ENCODE measurements at places on chromosomes 4 and X.

GRCh38 chr4:1057403-1057745 is 45.9 kb downstream of the FGFRL1 start:
- DNase-seq, result no peak

- DNase-seq, result no peak
Measured at GRCh38 chr4:8472689-8473197, 32.2 kb downstream of the TRMT44 start.

- no peak for DNase-seq
Measured at GRCh38 chr4:74440356-74440755, 4.6 kb upstream of the AREG start.

DNA sequence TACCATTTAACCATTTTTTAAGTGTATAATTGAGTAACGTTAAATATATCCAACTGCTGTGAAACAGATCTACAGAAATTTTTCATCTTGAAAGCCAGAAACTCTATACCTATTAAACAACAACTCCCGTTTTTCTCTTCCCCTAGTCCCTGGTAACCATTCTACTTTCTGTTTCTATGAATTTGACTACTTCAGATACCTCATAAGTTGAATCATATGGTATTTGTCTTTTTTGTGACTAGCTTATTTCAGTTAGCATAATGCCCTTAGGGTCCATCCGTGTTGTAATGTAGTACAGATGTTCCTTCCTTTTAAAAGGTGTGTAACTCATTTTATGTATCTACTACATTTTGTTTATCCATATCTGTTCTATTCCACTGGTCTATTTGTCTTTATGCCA is 48.7 kb downstream of the STAG2 start:
- DNase-seq, result peak; percentile 3

DNA sequence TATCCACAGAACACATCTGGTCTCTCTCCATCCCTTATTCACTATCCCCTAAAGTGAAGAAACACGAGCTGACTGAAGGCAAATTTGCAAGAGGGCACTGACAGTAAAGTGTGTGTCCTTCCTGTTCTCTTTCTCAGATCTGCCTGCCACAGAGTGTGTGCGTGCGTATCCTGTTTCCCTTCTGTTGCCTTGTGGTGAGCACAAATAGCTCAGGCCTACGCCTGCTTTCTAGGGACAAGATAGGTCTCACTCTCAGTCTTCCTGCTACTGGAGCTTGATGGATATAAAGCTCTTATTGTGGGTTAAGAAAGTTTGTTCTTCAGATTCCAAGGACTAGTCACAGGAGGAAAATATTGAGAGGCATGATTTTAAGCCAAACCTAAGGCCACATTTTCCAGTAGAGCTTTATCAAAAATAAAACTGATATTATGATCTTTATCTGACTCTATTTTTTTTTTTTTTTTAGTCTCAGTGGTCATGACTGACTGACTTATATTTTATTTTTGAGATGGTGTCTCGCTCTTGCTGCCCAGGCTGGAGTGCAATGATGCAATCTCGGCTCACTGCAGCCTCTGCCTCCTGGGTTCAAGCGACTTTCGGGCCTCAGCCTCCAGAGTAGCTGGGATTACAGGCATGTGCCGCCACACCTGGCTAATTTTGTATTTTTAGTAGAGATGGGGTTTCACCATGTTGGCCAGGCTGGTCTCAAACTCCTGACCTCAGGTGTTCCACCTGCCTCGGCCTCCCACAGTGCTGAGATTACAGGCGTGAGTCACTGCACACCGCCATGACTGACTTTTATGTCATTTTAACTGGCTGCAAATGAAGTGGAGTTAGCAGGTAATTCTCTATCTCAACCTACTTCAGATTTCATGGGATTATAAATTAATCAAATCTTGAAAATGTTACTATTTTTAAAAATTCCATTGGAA is 140.3 kb upstream of the SH3RF1 start:
- peak; percentile 44 for DNase-seq

GRCh38 chr4:110597582-110597981 is 25.3 kb downstream of the PITX2 start:
- DNase-seq, result no peak

DNA sequence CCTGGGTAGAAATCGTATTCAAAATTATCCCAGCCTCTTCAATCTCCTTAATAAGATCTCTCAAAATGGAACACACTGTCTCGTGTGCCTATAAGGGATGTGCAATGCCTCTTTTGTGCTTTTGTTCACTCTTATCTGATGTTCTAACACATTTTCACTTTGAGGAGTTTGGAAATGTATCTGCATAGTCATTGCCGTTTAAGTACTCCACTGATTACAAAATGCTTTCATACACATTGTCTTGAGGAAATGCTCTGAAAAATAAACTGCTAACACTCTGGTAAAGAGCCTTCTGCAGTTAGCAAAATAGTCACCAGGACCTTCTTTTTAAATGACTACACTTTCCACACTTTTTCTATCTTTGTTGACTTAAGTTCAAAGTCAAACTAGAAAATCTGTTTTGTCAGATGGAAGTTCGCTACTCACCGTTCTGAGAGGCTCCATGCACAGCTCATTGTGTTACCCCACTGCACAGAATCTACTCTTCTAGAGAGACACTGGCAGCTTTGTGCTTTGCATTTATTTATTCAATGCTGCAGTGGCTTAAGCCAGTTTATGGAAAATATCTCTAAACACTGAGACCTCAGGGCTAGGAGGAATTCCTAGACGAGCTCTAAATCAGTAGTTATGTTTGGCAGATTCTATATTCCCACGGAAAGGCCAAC is 159.0 kb downstream of the CHIC2 start:
- DNase-seq, result no peak
